Gastroesophageal sphincter (tissue), 4 donors: ENCODE measurements at places on chromosomes 16 and 17. TPM values are rescaled to one million over a fixed set of nuclear protein-coding genes. Genes with fewer than 3 reads are reported as not detected.
A peak's percentile ranks its signal among the peaks of the same experiment; 100 is the strongest.

- ATAC-seq, result no peak
Measured at GRCh38 chr17:42317266-42317845, 29.1 kb downstream of the STAT5A start.

GRCh38 chr17:77456271-77456950 is 315.6 kb downstream of the SEC14L1 start:
- ATAC-seq, result no peak

DNA sequence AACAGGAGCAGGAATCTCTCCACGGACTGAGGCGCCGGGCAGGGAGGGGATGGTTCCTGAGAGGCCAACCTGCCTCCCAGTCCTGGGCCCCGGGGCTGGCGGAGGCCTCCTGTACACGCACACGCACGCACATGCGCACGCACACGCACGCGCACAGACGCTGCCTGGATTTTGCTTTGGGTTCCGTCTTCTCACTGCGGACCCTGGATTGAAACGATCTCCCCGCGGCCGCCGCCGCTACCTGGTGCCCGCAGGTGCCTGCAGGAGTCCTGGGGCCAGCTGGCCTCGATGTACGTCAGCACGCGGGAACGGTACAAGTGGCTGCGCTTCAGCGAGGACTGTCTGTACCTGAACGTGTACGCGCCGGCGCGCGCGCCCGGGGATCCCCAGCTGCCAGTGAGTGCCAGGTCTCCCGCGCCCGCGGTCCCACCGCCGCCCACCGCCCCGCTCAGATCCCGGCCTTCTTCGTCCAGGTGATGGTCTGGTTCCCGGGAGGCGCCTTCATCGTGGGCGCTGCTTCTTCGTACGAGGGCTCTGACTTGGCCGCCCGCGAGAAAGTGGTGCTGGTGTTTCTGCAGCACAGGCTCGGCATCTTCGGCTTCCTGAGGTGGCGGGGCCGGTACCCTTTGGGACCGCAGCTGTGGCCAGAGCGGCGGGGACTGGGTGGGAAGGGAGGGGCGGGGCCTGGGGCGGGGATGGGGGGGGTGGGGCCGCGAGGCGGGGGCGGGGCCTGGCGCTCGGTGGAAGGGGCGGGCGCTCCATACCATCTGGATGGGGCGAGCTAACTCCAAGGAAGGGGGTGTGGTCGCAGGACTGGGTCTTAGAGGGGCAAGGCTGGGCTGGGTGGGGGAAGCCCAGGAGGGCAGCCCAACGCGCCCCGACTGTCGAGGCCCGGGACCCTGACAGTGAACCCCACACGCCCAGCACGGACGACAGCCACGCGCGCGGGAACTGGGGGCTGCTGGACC is 12.3 kb downstream of the CES4A start:
- ATAC-seq, result peak; percentile 52

GRCh38 chr16:46972429-46973206 is 856 bp downstream of the DNAJA2 start:
- no peak for ATAC-seq

DNA sequence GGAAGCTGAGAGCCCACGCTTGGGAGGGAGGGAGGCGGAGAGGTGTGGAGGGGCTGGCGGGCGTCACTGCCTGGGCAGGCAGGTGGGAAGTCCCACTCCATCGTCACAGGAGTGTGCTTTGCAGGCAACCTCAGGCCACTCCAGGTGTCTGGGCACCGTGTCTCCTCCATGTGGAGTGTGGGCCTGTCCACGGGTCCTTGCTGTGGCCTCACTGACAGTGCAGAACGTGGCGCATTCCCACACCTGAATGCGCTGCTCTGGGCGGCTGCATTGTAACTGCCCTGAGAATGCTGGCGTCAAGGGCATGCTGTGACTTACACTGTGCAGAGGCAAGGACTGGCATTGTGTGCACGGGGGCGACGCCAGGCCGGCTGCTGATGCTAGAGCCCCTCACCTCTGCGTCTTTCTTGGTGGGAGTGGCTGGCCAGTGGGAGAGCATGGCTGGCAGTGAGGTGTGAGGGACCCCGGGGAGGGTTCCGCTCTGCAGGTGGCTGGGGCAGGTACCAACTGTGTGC is 66.4 kb downstream of the BANP start:
- no peak for ATAC-seq

DNA sequence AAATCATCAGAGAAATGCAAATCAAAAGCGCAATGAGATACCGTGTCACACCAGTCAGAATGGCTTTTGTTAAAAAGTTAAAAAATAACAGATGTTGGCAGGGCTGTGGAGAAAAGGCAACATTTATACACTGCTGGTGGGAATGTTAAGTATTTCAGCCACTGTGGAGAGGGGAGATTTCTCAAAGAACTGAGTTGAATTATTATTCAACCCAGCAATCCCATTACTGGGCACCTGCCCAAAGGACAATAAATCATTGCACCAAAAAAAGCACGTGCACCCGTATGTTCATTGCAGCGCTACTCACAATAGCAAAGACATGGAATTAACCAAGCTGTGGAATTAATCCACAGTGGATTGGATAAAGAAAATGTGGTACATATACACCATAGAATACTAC is 204.7 kb downstream of the HS3ST4 start:
- ATAC-seq, result no peak

DNA sequence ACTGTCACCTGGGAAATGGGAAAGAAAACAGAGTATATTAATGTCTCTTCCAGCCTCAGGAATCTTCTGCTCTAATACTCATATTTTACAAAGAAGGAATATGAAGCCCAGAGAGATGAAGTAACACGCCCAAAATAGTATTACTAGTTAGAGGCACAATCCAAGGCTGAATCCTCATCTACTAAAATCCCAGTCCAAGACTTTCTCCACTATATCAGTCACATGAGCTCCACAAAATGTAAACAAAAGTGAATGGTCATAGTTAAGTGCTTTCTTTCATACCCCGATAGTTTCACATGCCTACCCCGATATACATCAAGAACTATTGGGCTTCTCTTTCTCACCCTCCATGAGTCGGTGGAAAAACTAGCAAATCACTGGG is 965 bp downstream of the INTS2 start:
- peak; percentile 27 for ATAC-seq

DNA sequence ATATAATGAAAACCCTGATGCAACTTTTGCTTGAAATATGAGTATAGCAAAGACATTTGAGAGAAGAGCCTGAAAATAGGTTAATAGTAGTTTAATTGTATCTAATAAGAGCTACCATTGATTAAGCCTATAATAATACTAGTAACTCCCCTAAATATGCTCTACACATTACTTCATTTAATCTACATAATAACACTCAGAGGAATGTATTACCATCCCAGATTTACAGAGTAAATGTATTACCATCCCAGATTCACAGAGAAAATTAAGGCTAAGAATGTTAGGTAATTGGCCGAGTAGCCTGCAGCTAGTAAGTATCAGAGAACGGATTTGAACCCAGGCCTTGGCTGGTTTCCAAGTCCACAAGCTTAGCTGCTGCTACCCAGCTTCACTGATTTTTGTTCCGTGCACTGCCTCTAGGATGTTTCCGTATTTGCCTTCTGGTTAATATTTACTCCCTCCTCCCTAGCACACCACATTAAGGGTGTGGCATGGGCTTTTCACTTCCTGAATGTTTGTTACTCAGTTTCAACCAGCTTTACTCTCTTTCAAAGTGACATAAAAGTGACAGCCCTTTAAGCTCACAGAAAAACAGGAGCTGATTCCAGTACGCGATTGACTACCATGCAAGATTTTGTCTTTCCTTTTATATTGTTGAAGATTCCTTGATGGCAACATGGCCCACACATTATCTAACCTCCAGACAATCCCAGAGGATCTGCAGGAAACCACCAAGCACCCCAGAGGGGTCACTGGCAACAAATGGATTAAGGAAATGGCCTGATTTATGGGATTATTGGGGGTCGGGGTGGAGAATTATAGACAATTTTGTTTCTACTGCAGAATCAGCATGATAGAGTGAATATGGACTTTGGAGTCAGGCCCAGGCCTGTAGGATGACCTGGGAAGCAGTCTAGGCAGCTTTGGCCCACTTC is 26.7 kb upstream of the TOX3 start:
- no peak for ATAC-seq

GRCh38 chr17:21098934-21099689 is 27.7 kb upstream of the DHRS7B start:
- ATAC-seq, result peak; percentile 78

GRCh38 chr17:72182371-72182873 is 61.6 kb downstream of the SOX9 start:
- no peak for ATAC-seq

DNA sequence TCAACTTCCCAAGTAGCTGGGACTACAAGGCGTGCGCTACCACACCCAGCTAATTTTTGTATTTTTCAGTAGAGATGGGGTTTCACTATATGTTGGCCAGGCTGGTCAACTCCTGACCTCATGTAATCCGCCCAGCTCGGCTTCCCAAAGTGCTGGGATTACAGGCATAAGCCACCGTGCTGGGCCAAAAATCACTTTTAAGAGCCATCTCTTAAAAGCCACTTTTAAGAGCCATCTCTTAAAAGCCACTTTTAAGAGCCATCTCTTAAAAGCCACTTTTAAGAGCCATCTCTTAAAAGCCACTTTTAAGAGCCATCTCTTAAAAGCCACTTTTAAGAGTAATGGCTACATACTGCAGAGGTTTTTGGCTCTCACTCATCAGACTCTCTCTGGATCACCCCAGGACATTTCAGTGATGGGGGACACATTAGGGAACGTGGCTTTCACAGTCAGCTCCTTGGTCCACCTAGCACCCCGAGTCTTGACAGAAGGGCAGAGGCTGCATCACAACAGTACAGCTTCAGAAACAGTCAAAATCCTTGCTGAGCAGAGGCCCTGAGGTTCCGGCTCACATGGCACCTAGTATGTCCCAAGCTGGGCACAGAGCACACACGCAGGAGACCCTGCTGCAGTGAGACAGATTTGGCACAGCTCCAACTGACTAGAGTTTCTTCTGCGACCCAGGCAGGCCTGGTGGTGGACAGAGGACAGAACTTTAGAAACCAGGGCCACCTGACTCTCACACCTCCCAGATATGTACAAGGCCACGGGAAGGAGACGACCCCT is 23.6 kb downstream of the RANBP10 start:
- no peak for ATAC-seq

GRCh38 chr16:26976873-26977272 is 89.9 kb upstream of the C16orf82 start:
- ATAC-seq, result no peak

DNA sequence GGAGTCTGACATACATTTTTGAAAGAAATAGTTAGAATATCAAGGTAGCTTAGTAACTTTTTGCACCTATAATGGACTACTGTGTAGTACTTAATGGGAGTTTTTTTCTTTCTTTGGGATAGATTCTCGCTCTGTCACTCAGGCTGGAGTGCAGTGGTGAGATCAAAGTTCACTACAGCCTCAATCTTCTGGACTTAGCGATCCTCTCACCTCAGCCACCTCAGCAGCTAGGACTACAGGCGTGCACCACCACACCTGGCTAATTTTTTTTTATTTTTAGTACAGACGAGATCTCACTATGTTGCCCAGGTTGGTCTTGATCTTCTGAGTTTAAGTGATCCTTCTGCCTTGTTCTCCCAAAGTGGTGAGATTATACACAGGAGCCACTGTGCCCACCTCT is 9.5 kb downstream of the TAOK1 start:
- no peak for ATAC-seq

DNA sequence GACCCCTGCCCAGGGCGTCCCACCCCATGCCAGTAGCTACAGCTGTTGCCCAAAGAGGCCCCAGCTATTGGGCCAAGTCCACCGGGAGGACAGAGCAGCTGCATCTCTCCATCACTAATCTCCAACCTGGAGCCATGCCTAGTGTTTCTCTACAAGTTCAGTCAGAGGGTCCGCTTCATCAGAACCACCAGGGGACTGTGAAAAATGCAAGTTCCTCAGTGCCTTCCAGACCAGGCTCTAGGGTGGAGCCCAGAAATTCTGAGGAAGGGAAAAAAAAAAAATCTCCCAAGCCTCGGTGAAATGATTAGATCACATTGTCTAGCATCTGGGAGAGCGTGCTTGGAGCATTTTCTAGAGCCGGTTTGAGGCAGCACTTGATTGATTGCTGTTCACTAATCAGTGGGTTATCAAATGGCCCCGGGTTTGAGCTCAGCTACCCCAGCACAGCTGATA is 22.4 kb upstream of the HERPUD1 start:
- no peak for ATAC-seq

DNA sequence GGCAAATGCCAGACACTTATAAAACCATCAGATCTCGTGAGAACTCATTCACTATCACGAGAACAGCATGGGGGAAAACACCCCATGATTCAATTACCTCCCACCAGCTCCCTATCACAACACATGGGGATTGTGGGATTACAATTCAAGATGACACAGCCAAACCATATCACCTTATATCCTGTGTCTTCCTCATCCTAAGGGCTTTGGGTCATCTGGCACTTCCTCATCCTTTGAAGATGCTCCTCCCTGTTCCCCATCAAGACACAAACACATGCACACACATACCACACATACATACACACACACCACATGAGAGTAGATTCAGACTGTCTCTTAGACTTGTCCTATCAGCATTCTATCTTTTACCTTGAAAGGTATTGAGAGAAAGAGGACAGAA is 2.8 kb upstream of the PMFBP1 start:
- no peak for ATAC-seq

DNA sequence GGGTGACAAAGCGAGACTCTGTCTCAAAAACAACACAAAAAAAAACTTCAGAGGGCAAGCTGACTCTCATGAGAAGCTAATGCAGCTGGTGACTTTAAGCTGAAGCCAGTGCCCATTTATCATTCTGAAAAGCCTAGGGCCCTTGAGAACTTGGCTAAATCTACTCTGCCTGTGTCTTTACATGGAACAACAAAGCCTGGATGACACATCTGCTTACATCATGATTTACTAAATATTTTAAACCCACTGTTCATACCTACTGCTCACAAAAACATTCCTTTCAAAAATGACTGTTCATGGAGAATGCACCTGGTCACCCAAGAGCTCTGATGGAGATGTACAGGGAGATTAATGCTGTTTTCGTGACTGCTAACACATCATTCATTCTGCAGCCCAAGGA is 6.1 kb upstream of the ALOX12 start:
- ATAC-seq, result no peak

DNA sequence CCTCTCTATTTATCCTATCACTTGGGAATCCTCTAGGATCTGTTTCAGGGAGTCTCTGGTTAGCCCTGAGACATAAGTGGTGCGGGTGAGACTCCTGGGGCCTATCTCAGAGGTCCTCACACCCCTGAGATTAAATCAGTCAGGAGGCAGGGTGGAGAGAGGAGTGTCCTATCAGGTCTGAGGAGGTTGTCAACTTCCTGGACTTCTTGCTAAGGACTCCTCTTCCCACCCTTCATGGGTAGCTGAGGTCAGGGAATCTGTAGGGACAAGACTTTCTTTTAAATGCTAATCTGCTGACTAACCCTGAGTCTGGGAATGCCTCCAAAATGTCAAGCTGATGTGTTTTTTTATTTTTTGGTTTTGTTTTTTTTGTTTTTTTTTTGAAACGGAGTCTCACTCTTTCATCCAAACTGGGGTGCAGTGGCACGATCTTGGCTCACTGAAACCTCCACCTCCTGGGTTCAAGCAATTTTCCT is 6.6 kb upstream of the ARMC5 start:
- ATAC-seq, result peak; percentile 45

Gene KAT2A
- 51.2 TPM for total RNA-seq

Gene ZNF785
- 6.9 TPM for total RNA-seq

Gene MPV17L
- 9.2 TPM for total RNA-seq

Gene CORO1A
- 14.3 TPM for total RNA-seq

Gene HSD11B2
- 0.19 TPM for total RNA-seq

Gene SECTM1
- total RNA-seq, result 18.9 TPM

Gene AGRP
- total RNA-seq, result not detected

Gene SOX15
- total RNA-seq, result 9.0 TPM
